ENCODE measurements at places on chromosomes 13 and 19.

- DNase-seq: no peak
Measured at GRCh38 chr19:32873247-32873959, 3.8 kb upstream of the SLC7A9 start.

DNA sequence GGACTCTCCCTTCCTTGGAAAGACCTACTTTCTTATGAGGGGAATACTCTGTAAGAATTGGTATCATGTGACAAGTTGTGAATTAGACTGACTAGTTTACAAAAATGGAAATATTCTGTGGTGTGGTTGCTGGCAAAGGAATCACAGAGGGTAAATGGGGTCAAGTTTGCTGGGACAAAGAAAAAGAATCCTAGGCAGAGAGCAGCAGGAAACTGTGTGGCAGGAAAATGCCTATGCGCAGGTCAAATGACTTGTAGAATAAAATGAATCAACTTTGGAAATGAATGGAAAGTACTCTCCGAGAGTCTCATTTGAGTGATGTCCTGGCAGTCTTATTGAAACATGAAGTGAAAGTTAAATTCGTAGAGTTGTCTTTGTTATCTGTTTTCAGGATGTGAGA, 1250.7 kb downstream of the UQCRFS1 start:
- DNase-seq: no peak

DNA sequence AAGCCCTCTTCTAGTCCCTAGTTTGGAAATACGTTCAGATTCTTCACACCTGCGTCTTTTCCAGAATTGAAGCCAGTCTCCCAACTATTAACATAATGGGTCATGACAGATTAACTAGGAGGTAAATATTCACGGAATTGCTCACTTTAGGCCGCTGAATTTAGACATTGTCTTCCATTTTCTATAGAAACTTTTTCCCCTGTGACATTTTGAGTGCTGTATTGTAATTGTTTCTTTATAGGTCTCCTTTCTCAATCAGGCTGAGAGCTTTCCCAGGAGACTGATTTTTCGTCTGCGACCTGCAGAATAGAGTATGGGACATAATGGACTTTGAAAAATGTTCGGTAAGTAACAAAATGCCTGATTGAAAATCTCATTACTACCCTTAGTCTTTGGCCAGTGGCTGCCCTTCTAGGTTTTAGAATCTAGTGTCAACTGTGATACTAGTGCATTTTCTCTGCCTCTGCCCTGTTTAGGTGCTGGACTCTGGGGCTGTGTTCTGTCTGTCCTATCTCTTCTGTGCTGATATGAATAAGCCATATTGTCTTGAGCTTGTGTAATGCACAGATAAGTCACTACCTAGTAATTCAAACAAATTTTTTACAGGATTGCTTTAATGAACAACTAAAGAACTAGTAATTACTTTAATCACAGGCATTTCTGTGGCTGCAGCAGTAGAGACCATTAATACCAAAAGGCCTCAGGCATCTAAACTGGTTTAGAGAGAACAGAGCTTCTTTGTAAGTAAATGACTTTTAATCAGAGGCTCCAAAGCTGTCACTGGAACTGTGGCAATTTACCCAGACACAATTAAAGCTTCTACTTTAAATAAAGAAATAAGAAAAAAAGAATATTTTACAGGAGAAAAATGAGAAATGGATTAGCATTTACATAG, 122.4 kb upstream of the FREM2 start:
- DNase-seq: peak; percentile 40

DNA sequence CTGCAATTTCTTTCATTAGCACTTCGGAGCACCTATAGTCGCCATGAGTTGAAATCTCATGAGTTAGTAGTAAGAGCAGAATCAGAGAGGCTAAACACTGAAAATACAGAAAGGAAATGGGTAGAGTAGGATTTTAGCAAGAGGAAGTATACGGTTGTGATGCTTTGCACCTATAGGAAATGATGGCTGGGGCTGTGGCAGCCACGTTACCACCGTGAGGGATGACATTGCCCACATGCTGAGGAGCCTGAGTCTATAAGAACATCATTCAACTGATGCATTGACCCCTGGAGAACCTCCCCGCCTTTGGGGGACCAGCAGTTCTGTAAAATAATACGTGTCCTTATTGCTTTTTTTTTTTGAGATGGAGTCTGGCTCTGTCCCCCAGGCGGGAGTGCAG, 20.4 kb downstream of the FAM187B start:
- DNase-seq: no peak

GRCh38 chr19:913080-913748, at the start of gene R3HDM4:
TSS of gene R3HDM4 (minus strand) at chr19:913219. CDS start at chr19:913157, 62 bp downstream.
- DNase-seq: peak; percentile 75

DNA sequence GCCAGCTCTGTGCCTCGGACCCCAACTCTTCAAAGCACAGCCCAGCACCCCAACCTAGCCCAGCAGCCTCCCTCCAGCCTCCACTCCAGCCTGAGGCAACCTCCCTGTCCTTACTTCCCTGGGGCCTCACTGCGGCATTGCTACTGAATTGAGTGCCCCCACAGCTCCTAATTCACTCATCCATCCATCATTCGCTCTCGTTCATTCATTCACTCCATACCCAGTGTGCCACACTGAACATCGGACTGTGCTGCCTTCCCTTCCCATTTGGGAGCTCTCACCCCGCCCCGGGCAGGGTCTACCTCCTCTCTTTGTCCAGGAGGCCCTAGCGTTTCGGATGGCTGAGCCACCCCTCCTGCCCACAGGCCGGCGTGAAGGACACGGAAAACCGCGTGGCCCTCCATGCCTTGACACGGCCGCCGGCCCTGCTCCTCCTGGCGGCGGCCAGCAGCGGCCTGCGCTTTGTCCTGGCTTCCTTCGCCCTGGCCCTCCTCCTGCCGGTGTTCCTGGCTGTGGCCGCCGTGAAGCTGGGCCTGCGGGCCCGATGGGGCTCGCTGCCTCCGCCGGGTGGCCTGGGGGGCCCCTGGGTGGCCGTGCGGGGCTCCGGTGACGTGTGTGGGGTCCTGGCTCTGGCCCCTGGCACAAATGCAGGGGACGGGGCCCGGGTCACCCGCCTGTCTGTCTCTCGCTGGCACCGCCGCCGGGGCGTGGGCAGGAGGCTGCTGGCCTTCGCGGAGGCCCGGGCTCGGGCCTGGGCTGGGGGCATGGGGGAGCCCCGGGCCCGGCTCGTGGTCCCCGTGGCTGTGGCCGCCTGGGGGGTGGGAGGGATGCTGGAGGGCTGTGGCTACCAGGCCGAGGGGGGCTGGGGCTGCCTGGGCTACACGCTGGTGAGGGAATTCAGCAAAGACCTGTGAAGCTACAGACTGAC, 1.3 kb downstream of the NAT14 start:
- DNase-seq: no peak

DNA sequence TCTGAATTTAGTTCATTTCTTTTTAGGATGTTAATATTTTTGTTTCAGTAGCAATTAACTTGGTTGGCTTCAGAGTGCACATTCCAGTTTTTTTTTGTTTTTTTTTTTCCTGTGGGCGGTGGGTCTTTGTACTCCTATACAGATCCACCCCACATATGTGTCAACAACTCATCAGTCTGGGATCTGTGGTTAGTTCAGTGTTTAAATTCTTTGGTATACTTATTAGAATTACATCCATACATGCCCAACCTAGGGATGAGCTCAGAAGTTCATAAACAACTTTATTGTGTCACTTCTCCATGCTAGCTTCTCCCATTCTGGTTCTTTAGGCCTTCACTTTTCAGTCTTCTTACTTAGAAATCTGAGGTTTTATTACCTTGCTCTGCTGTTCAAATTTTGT, 50.9 kb downstream of the PCCA start:
- DNase-seq: no peak

GRCh38 chr19:48346191-48346590, 17.5 kb downstream of the TMEM143 start:
- no peak for DNase-seq

GRCh38 chr13:98508685-98509084, 68.2 kb downstream of the STK24 start:
- no peak for DNase-seq

GRCh38 chr13:112704308-112705145, 14.7 kb downstream of the ATP11A start:
- no peak for DNase-seq

- no peak for DNase-seq
Measured at GRCh38 chr13:30645629-30646028, 27.9 kb downstream of the USPL1 start.

DNA sequence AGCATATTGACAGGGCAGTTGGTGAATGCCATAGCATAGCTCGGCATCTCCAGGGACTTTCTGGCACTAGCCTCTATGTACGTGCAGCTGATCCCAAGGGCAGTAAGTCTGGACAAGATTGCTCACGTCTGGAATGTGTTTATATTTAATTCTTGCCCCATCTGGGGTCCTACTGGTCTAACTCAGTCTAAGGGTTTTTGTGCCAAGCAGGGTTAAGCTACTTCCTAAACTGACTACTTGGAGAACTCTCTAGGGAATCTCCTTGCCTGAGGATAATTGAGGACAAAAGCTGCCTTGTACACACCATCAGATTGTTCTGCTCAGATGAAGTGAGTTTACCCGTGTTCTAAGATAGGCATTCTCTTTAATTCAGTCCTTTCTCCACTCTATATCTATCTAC, 358.1 kb downstream of the MYO16 start:
- no peak for DNase-seq

DNA sequence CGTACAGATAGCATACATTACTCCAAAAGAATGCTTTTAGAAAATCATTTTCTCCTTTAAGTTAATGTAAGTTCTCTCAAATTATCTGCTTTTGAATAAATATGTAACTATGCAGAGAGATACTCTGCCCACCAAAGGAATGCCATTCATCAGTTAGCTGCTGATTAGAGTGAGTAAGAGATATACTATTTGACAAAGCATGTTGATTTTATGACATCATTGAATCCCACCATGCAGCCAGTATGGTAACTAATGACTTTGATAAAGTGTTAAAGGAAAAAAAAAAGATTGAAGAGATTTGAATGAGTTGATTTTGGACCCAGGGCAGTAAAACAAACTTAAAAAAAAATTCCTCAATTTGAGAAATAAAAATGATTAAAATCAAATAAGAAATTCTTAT, 521.5 kb downstream of the SLITRK6 start:
- DNase-seq: no peak

- no peak for DNase-seq
Measured at GRCh38 chr13:45040622-45041021, 51.3 kb downstream of the GPALPP1 start.

GRCh38 chr13:19362946-19363510, 181.4 kb upstream of the TUBA3C start:
- DNase-seq: no peak

DNA sequence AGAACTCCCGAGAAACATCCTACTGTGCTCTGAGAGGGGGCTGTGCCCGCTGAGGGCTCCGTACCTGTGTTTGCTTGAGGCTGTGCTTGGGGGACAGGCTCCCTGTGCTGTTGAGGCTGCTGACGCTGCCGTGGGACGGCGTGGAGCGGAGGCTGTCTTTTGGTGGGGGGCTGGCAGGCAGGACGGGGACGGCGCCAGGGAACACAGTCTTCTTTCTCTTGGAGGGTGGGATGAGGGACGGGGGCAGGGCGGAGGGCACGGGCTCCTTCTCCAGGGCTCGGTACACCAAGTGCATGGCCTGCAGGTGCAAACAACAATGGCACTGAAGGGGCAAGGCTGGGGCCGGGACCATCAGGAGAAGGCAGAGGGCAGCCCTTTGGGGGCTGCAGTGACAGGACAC, 46.8 kb downstream of the EPS15L1 start:
- DNase-seq: no peak

DNA sequence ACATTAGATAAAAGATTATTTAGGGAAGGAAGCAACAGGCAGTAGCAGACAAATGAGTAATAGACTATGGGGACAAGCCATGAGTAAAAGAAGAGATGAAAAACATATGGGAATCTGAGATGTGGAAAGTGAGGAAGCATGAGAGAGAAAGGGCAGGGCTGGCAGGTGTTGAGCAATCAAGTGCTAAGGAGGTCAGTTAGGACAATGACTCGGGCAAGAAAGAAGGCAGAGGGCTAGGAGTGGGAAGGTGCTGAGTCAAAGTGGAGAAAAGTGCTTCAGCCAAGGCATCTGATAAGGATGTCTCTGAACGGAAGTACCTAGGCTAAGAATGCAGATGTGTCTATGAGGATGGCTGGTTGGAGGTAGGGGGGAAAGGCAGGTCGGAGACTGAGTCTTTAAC, 291.9 kb upstream of the HTR2A start:
- no peak for DNase-seq

DNA sequence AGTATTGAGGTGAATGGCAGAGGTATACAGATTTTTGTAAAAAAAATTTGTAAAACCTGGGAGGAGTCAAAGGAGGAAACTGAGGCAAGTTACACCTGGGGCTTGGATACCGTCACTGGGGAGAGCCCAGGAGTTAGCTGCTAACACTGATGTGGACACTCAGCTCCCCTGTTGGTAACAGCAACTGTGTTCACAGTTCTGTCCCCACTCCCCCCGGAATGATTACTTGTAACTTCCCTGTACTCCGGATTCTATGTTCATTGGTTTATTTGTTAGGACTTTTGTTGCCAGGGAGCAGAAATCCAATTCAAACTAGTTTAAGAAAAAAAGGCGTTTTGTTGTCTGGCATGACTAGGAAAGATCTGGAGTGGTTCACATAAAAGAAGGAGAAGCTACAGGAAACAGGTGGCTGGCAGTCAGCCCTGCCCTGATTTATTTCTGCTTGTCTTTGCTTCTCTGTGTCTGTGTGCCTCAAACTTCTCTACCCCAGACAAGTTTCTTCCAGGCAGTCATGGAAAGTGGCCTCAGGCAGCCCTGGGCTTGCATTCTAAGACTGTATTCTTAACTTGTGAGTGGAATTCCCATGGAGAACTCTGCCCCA, 2.3 kb upstream of the GPR12 start:
- no peak for DNase-seq

DNA sequence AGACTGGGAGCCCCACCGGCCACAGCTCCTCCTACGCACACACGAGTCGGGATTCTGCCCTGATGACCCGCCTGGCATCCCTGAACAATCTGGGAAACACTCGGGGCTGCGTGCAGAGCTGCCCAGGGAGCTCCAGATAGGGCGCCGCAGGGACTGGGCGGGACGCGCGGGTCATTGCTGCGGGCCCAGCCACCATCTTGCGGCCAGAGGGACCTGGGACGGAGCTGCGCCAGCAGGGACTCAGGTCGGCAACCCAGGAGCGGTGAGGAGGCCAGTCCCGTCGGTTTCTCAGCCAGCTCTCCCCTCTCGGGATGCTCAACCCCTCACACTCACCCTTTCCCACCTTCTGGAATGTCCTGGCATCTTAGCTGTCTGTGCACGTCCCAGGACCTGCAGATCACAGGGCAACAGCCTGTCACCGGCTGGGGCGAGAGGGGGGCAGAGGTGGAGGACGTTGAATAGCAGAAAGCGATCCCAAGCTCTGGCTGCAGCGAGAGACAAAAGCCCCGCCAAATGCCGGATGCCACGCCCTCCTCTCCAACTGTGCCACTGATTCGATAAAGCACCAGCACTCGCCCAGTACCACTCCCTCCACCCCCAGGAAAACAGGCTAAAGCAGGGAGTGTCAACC, 20.4 kb upstream of the ZNF91 start:
- no peak for DNase-seq

DNA sequence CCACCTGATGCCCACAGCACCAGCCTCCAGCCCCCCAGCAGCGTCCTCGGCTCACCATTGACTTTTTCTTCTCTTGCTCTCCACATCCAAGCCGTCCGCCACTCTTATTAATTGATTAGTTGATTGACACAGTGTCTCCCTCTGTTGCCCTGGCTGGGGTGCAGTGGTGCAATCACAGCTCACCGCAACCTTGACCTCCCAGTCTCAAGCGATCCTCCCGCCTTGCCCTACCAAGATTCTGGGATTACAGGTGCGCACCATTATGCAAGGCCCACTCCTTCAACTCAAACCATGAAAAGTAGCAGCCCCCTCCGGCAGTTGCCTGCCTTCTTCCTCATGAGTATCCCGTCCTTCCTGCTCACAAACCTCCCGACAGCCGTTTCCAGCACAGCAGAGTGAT, 921 bp upstream of the TEX29 start:
- DNase-seq: no peak

- DNase-seq: no peak
Measured at GRCh38 chr19:40223135-40223822, 3.2 kb downstream of the CCNP start.
